Activated naive CD8-positive, alpha-beta T cell treated with anti-CD3 and anti-CD28 coated beads, Interleukin-2, amount 50 U/mL, for 16 hours (primary cell): ENCODE measurements at places on chromosomes 16 and 17.

GRCh38 chr16:24929409-24929808 lies 83.6 kb downstream of the SLC5A11 start:
- no peak for DNase-seq

DNA sequence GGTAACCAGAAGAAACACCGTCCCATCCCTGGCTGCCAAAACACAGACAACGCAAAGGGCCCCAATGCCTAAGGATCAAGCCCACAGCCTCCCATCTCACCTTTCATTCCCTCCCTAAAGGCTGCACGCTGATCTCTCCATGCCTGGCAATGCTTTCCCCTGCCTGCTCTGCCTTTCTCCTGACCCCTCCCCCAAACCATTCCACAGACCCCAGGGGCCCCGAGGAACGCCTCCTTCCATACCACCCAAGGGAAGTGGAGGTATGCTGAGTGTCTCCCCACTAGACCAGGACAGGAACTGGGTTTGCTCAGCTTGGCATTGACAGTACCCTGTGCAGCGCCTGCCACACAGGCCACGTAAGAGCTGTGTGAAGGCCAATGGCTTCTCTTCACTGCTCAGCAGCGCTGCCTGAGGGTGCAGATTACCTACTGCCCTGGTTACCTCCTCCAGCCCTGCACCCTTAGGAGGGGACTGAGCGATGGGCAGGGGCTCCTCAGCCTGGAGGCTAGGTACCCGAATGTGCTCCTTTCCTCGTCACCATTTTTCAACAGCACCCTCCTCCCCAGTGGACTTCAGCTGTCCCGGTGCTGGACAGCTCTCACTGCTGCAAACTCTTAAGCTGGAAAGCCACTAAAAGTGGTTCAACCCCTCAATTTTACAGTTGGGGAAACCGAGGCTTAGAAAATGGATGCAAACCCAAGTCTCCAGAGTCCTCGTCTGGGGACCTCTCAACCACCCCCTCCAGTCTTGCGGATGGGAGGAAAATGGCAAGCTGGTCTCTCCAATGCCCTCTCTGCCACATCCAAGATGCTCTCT lies 45.0 kb downstream of the SRCIN1 start:
- no peak for DNase-seq

DNA sequence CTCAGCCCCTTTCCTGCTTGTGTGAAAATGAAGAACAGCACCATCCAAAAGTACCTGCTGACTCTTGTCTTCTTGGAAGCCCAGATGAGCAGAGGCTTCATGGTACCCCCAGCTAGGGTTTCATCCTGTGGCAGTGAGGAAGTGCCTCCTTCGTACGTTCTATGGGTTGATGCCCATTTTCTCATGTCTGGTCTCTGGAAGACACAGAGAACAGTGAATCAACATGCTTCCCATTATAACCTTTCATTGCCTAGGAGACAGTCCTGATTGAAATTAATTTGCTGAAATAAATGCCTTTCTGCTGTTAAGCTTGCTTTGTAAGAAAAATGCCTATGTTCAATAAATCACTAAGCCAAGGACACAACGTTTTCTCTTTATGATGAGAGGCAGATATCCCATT lies 36.5 kb downstream of the RCVRN start:
- DNase-seq = no peak

DNA sequence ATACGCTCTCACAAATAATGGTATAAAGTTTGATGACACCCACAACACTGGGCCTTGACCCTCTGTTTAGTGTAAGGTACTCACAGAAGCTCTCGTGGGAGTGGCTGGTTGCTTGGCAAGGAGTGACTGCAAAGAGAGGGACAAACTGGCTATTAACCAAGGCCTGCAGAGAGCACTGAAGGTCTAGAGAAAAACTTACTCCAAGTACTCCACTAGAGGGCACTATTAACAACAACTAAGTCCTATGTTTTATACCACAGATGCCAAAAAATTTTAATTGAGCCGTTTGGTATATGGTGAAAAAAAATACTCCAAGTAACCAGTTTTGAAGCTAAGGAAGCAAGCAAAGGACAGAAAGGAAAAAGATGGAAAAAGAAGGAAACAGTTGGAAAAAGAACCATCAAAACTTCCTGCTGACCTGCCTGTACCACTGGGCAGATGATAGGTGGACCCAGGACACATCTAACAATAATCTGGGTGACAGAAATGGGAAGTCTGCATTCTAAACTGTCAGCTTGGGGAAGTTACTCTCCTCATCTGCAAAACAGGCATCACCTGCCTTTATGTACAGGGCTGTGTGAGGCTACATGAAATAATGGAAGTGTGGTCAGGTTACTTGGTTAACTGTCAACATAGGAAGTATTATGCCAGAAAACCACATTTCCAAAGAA lies 23.2 kb downstream of the DYNC1LI2 start:
- DNase-seq = no peak

DNA sequence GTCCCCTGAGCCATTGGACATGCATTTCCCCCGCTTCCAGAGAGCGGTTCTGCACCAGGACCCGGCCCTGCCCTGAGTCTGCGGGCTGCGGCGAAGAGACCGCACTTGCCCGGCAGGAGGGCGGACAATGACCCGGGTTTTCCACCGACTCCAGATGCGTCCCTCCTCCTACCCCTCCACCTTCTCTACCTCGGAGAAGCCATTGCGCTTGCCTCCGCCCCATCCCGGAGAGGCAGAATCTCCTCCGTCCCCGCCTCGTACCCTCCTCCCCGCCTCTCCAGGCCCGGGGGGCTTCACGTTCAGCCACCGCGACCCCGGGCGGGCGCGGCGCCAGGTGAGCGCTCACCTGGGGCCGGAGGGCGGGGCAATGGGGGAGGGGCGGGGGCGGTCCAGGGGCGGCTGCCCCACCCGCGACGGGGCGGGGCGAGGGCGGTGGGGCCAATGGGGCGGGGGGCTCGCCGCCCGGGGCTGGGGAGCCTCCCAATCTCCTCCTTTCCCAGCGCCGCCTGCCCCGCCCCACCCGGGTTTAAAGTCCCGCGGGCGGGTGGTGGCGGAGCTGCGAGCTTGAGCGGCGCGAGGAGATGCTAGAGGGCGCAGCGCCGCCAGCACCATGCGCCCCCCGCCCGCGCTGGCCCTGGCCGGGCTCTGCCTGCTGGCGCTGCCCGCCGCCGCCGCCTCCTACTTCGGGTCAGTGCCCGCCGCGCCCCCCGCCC lies at the start of gene WNT9B:
WNT9B (plus strand) TSS at position 555 of the 713 bp plus-strand sequence; CDS start at position 611, 56 bp downstream.
- no peak for DNase-seq

DNA sequence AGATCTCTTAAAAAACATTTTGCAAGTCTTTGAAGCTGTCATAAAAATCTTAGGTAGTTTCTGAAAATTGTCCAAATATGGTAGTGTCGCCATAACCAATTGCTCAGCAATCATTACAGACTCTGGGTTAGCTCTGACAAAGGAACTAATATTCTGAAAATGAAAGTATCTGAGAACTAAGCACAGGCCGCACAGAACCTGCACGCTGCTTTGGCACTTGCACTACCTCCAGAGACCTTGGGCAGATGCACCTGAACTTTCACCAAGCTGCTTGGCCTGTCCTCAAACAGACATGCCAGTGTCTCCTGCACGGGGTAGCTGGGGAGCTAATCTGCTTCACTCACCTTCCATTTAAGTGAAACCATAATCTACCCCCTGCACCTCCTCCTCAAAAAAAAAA lies 317.0 kb downstream of the MAF start:
- no peak for DNase-seq

DNA sequence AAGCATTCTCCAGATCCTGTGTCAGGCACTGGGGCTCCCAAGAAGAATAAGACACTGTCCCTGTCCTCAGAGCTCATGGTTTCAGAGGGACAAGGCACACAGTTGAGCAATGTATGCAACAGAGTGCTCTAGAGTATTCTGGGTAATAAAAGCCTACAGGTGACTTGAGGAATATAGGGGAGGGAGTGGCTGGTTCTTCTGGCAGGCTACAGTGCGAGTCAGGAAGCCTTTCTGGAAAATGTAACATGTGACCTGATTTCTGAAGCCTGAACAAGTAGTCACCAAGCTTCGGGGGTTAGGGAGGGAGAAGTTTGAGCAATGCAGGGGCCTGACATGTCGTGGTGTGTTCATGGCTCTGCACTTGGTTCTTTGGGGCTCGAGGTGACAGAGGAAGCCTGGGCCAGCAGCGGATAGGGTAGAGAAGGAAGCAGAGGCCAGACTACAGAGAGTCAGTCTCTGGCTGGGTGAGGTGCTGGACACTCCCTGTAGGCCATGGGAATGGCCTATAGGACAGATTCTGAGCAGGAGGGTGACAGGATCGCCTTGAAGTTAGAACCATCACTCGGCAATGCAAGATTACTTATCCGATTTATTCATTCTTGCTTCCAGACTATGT lies 16.0 kb upstream of the LRRC75A start:
- DNase-seq = no peak

GRCh38 chr17:50934672-50935220 lies 68.6 kb upstream of the TOB1 start:
- DNase-seq = no peak

DNA sequence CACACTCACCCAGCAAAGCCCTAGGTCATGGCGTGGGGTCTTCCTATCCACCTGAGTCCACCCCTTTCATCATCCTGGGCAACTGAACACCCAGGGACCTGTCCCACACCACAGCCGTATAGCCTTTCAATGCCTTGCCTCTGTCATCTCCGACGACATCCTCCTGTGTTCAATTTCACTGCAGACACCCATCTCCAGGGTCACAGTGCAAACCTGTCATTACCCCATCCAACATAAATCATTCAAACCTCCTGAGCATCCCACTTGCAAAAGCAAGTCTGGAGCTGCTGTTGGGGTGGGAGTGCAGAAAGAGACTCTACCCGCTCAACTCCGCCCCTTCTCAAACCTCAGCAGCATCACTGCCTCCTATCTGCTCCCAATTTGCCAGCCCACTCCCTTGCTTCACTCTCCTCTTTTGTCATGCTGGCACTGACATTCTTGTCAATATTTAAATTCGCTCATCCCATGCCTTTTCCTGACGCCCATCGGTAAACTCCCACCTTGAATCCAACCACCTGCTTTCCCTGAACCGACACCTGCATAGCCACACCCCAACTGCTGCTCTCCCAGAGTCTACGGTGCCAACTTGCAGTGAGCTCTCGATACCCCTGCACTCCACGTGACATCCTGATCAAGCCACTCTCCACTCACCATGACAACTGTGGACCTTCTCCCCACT lies 37.0 kb downstream of the MARF1 start:
- no peak for DNase-seq

DNA sequence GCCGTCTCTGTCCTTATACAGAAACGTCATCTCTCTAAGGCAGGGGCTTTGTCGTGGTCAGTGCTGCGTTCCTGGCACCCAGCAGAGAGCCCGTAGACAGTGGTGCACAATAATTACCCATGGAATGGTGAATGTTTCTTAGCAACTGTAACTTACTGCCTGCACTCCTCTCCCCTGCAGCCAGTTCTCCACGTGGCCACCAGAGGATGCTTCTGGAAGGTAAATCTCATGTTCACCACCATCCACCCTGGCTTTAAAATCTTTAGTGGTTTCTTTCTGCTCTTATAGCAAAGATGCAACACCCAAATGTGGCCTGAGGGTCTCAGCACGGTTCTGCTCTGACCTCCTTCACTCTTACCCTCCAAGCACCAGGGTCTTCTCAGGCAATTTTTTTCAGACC lies 150.8 kb downstream of the GRIN2A start:
- no peak for DNase-seq

- DNase-seq = no peak
These were observed 52.4 kb downstream of the AXIN2 start for GRCh38 chr17:65509032-65509431.

- no peak for DNase-seq
These were observed 60.8 kb upstream of the MED9 start for GRCh38 chr17:17416007-17416399.

GRCh38 chr16:11621920-11622651 lies 35.4 kb upstream of the LITAF start:
- DNase-seq = no peak
